ENCODE measurements at places on chromosomes 5 and 9.

DNA sequence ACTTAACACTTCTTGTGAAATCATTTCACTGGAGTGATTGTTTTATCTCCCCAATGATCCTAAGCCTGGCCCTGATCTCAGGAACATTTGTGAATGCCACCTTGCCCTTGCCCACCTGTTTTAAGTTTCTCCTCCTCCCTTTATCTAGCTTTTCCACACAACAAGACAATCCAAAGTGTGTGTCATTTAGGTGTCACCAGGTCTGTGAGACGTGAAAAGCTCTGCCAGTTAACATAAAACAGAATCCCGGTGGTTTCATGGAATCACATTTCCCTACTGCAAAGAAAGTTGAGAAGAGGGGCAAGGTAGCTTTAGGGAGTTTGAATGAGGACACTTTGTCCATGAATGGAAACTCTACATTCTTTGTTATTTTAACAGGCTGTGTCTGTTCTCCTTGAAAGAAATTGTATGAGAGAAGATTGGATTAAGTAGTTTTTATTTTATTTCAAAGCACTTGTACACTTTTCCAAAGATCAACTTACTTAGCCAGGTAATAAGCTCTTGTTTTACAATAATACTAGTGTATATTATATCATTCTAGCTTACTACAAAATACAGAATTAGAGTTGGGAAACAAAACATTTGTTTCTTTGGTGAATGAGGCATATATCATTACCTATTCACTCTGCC, 239.0 kb downstream of the ISL1 start:
- no peaks in the 10 kb centered on the region for H3K4me1 ChIP-seq
- DNase-seq = no peak
- H3K36me3 ChIP-seq = no peaks in the 10 kb centered on the region

DNA sequence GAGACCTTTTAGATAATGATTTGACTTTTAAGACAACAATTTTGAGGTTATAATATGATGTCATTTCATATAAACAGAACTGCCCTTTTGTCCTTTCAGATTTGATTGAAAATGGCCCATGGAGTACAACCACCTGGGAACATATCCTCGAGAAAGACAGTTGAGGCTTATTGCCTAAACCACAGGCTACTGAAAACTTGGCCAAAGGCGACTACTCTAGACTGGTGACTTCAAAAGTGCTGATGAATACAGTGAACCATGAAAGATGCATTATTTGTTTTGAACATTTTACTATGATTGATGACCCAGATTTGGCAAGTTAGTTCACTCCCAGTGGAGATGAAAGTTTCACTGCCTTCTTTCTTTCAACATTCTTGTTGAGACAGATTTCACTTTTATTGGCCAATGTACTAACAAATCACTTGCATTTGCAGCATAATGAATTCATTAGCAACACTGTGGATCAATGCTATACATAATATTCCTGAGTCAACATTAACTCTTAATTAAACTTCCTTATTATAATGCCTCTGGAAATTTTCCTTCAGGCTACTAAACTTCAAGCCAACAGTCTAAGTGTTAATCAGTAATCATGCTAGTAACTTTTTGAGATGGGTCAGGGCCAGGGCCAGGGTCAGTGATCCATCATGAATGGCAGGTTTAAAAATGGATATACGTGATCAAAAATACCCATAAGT, 480.3 kb downstream of the RAB3C start:
- no peak overlapping the region for H3K4me3 ChIP-seq
- no peaks in the 10 kb centered on the region for H3K36me3 ChIP-seq
- H3K27me3 ChIP-seq = peaks cover 7% of the 10 kb centered on the region
- no peak for DNase-seq
- H3K4me1 ChIP-seq = peaks cover 11% of the 10 kb centered on the region

DNA sequence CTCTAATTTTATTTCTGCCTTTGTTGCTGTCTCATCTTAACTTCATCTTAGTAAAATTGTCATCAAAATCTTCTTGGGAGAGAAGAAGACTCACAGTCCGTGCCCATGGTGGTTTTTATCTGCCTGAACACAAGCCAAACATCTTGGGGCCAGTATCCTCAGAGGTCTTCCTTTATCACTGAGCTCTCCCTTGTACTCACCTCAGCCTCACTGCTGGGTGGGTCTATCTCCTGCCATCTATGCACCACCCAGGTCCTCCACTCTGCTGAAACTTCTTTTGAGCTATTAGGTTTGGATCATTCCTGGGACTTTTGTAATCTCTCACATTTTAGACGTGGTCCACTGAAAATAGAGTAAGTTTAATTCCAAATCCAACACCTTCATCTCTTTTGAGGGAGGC, 116.3 kb upstream of the EPB41L4A start:
- H3K4me1 ChIP-seq = no peaks in the 10 kb centered on the region
- H3K27ac ChIP-seq = no peak overlapping the region
- DNase-seq = no peak
- H3K4me3 ChIP-seq = no peak overlapping the region

- peaks cover 4% of the 10 kb centered on the region for H3K36me3 ChIP-seq
- no peak overlapping the region for H3K27ac ChIP-seq
- no peaks in the 10 kb centered on the region for H3K4me1 ChIP-seq
- no peak overlapping the region for H3K4me3 ChIP-seq
- DNase-seq = no peak
Observed at GRCh38 chr9:14578030-14578429, 115.2 kb downstream of the ZDHHC21 start.

DNA sequence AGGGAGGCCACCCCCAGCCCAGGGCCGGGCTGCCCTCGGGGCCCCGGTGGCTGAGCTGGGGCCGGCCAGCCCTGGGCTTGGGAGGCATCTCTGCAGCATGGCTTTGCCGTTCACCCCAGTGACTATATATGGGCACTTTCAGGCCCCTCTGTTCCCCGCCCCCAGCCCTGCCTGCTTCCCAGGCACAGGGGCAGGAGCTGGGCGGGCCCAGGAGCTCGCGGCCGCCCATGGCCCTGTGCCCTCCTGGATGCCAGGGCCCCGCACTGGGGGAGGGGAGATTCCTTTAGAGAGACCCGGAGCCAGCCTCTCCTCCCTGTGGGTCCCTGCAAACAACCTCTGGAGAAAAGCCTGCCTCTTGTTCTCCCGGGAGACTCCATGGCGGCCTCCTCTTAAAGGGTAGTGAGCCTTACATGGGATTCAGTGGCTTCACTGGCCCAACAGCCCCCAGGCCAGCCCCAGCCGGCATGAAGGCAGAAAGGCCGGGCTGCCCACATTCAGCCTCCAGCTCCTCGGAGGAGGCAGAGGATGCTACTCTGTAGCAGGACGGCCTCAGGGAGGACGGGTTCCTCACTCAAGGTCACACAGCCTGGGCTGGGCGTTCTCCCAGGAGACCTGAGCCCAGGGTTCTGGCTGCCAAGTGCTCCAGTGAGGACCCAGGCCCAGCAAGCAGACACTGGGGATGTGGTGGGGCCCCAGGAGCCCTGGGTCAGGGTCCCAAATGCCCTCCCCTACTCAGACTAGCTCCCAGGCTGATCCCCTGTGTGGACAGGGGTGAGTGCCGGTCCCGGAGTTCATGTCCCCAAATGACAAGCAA, 4.1 kb downstream of the NACC2 start:
- H3K27me3 ChIP-seq = peaks cover 9% of the 10 kb centered on the region
- no peak overlapping the region for H3K27ac ChIP-seq
- H3K36me3 ChIP-seq = no peaks in the 10 kb centered on the region
- H3K4me1 ChIP-seq = no peaks in the 10 kb centered on the region
- no peak overlapping the region for H3K4me3 ChIP-seq

Measured in activated T-helper 2 cell treated with anti-CD3 and anti-CD28 coated beads, Interferon-gamma antibody, Interleukin-2, Interleukin-4, amounts not matched to agents 10 μg/mL and 5 μg/mL and 100 μg/mL, durations not matched to agents 14 hours and 24 hours and 36 hours (primary cell).